H7 (cell line): ENCODE measurements at places on chromosomes 11 and 22.
A peak's percentile ranks its signal among the peaks of the same experiment; 100 is the strongest.

DNA sequence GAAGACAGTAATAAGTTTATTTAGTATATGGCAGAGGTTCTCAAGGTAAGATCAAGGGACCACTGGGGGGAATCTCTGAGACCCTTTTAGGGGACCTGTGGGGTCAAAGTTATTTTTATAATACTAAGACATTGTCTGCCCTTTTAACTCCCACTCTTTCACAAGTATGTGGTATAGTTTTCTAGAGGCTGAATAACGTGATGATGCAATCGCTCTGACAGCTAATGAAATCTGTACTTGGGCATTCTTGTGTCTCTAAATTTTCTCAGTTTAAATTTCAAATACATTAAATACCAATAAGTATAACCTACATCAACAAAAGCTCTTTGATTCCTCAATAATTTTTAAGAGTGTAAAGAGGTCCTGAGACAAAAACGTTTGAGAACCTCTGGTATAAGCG lies 147.9 kb downstream of the ATG16L2 start:
- DNase-seq = no peak

DNA sequence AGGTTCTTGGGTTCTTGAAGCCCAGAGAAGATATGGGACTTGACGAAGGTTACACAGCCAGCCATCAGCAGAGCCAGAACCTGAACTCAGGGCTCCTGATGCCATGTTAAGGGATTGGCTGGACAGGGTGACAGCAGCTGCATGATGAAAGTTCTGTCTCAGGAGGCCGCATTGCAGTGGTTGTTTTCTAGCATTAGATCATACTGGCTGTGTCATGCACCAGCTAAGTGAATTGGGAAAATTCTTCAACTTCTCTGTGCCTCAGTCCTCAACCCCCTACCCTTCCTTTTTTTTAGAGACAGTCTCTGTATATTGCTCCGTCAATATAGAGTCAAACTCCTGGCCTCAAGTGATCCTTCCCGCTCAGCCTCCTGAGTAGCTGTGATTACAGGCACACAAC lies 5.4 kb upstream of the LTBP3 start:
- no peak for DNase-seq

GRCh38 chr11:100612766-100613165 lies 74.3 kb upstream of the ARHGAP42 start:
- no peak for DNase-seq

DNA sequence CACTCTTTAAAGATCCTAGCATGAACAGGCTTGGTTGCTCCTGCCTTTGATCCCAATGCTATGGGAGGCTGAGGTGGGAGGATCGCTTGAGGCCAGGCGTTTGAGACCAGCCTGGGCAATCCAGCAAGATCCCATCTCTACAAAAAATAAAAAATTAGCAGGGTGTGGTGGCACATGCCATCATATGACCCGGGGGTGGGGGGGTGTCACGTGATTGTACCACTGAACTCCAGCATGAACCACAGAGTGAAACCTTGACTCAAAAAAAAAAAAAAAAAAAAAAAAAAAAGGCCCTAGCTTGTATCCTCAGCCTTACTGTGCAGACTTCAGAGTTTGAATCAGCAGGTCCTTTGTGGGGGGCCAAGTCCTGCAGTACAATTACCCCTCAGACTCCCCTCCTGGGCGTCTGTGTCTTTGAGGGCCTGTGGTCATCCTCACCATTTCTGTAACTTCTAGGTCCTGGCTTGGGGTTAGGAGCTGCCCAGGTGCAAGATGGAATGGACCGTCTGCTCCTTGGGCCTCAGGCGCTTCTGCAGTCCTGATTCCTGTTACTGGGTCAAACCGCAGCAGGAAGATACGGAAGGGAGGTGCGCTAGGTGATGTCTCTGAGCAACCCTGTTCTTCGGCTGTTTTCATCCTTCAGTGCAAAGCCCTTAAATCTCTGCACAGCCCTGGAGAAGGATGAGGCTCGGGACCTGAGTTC lies 208.1 kb downstream of the CTTN start:
- no peak for DNase-seq

DNA sequence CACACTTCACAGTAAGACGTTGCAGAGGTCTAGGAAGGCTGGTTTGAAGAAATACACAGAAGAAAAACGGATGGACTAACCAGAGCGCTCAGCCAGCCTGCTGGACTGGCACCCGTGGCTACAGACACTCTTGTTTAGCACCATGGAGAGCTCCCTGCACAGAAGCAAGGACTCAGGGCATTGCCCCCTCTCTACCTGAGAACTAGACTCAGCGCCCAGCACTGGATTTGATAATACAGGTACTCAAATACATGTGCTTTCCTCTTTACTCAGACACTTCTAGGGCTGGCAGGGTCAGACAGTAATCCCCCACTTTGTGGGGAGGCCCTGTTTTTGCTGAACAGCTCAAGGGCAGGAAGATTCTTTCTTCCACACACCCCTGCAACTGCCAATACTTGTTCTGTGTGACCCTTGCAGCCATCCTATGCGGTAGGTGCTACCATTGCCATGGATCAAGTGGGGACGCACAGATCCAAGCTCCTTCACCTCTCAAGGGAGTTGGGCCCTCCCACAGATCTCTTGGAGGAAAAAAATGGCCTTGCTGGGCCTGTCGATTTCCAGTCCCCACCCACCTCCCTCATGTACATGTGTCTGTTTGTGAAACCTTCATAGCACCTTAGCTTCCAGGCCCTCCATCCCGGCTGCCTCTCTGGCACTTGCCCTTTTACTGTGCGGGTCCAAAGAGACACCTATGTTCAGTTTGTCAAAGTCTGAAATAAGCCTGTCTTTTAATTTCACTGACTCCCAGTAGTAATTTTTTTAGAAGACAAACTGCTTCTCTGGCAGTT lies 5.1 kb upstream of the P2RX6 start:
- DNase-seq = peak; percentile 85

- DNase-seq = no peak
These were observed 246.6 kb downstream of the FAM76B start for GRCh38 chr11:95542868-95543551.

- DNase-seq = no peak
These were observed 29.8 kb downstream of the POU2AF1 start for GRCh38 chr11:111349191-111349695.

- DNase-seq = no peak
These were observed 77.4 kb downstream of the GGTLC2 start for GRCh38 chr22:22721681-22722354.

DNA sequence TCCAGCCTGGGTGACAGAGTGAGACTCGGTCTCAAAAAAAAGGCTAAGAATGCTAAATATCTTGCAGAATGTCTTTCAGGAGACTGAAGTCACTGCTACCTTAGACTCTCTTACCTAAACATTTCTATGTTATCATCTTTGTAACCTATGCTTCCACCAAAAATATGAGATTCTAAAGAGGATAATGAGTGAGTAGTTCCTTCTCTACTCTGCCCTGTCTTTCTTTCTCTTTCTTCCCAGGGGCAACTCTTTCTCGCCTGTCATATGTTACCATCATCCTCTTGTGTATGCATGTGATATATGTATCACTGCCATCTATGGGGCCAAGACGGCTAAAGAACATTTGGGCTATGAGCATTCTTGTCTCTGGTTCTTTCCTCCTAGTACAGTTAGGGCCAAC lies 9.0 kb upstream of the RASSF10 start:
- DNase-seq = no peak

DNA sequence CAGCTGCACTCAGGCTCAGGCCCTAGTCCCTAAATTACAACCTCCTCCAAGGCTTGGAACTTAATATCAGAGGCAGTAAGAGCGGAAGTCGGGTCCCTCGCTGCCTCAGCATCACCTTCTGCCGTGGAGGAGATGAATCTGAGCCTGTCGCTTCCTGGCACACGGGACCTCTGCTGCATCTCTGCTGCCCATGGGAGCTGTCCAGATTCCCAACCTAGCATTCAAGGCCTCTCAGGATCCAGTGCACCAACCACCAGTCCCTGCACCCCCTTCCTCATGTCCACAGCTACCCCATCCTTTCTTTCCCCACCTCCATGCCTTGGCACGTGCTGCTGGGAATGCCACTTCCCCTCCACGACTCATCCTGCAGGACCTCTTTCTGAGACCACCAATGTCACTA lies 2.5 kb upstream of the PTGDR2 start:
- DNase-seq = no peak

- no peak for DNase-seq
These were observed 100.4 kb downstream of the KIRREL3 start for GRCh38 chr11:126899961-126900748.
